ENCODE measurements at places on chromosomes 7 and 10.
A peak's percentile ranks its signal among the peaks of the same experiment; 100 is the strongest.

DNA sequence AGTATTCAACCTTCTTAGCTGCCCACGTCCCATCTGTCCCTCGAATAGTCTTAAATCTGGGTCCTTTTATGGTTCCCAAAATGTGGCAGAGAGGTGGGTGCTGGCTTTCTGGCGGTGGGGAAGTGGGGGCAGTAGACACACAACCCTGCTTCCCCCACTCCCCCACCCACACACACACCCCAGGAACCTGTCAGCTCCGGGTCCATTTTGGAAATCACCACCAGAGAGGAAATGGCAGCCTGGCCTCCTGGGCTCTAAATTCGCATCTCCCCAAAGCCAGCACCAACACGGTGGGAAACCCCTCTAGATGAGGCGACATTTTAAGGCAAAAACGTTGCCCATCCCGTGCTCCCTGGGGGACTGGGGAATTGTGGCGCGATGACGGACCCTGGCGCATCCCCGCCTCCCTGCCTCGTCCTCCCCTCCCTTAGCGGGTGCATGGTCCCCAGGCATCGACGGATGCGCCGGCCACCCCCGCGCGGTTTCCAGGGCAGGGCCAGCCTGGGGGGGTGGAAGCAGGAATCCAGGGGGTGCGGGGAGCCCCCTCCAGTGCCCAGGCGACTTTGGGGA is 702 bp downstream of the TMEM130 start:
- no peak for DNase-seq

DNA sequence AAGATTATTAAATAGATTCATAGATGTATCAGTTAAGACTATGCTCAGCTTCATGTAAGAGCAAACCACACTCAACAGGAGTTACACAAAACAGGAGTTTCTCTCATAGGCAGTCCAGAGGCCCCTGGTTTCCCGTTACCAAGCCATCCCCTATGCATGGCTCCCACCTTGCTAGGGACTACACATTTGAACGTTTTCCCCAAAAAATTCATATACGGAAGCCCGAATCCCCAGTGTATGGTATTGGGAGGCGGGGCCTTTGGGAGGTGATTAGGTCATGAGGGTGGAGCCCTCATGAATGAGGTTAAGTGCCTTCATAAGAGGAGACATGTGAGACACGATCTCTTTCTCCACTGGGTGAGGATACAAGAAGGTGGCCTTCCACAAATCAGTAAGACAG is 29.1 kb downstream of the RSU1 start:
- DNase-seq, result no peak

- DNase-seq, result no peak
These were observed 63.2 kb downstream of the NHLRC2 start for GRCh38 chr10:113917636-113918035.

GRCh38 chr10:27659786-27660185 is 85.8 kb downstream of the MKX start:
- DNase-seq, result peak; percentile 11

- no peak for DNase-seq
These were observed 17.8 kb upstream of the CALU start for GRCh38 chr7:128721376-128721775.

- DNase-seq, result no peak
These were observed 11.2 kb upstream of the HTR5A start for GRCh38 chr7:155058896-155059295.

GRCh38 chr7:30800785-30801252 is 29.6 kb downstream of the MINDY4 start:
- peak; percentile 74 for DNase-seq

- DNase-seq, result no peak
These were observed 74.8 kb upstream of the NEBL start for GRCh38 chr10:20971901-20972300.

Measured in mesendoderm (in vitro differentiated cells).